Activated CD4-positive, alpha-beta memory T cell treated with anti-CD3 and anti-CD28 coated beads, Interleukin-2, amount 10 ng/mL, durations not matched to agents 7 days and 5 days (primary cell): ENCODE measurements at places on chromosomes 6 and 20.

DNA sequence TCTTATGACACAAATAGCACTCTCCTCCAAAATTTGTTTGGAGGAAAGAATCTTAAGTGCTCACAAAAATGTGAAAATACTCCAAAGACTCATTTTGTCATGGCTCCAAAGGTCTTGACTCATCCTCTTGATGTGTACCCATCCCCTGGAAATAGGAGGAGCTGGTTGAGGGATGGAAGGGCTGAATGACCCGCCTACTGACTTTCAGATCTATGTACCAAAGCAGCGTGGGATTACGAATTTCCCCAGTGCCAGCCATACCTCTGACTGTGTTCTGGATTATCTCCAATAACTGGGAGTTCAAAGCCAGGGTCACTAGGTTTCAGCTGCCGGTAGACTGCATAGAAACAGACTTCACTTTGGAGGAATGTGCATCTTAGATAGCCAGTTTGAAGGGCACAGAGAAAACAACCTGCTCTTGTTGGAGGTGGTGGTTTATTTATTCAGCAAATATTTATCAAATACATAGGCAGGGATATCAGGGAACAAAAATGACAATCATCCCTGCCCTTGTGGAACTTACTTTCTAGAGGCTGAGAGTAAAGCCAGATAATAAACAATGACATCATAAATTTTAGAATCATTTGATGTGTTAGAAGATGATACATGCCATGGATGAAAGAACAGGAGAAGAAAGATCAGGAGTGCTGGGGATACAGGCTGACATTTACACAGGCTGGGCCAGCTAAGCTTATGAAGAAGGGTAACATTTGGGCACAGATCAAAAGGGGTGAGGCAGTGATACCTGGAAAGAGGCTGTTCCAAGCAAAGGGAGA lies 246.6 kb downstream of the TBXT start:
- no peak for DNase-seq

DNA sequence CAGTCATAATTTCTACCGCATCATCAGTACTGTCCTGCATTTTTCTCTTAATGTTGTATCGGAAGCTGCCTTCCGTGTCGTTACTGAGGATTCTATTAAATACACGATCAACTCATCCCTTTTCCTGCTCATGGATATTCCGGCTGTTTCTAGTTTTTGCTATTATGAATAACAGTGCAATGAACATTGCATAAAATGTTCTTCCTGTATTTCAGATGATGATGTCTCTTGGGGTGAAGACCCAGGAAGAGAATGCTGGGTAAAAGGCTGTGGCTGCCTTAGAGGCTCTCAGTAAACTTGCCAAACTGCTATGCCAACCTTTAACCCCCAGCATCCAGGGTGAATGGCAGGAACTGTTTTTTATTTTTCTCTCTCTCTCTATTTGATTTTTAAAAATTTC lies 24.1 kb upstream of the EPB41L1 start:
- DNase-seq: no peak

DNA sequence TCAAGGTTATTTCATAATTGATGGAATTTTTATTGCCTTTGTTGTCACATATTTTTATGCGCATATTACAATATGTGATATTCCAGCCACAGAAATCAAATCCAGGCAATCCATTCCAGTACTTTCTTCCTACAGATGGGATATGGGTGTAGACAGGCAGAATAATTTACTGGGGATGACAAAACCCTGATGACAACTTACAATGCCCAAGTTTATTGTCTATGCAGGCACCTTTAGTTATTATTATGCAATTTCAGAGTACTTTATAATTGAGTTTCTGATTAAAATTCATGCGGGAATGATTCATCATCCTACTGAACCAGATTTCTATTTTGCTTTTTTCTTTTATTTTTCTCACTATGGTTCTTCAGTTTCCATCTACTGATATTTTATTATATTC lies 358.7 kb downstream of the LMBRD1 start:
- no peak for DNase-seq

DNA sequence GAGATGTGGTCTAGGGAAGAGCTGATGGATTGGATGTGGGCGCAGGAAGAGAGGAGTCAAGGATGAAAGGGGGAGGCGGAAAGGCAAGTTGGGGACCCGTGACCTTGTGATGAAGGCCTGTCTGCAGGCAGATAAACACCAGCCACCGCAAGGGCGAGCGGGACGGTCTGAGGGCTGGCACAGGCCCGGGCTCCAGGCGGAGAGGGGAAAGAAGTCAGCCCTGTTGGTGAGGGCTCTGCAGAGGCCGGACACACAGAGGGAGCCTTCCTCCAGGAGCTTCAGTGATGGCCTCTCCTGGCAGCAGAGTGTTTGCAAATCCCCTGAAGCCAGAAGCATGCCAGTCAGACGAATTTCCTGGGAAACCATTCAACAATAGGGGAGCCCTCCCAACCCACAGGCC lies 112.2 kb downstream of the ZDHHC14 start:
- DNase-seq: no peak

- no peak for DNase-seq
Observed at GRCh38 chr6:43544461-43544860, 27.6 kb downstream of the POLR1C start.
